ENCODE measurements at places on chromosomes 5 and 9.

- DNase-seq, result no peak
Measured at GRCh38 chr5:179793468-179794139, at the start of gene LTC4S. TSS of gene LTC4S (plus strand) at chr5:179793986. CDS start at chr5:179794081, 95 bp downstream.

DNA sequence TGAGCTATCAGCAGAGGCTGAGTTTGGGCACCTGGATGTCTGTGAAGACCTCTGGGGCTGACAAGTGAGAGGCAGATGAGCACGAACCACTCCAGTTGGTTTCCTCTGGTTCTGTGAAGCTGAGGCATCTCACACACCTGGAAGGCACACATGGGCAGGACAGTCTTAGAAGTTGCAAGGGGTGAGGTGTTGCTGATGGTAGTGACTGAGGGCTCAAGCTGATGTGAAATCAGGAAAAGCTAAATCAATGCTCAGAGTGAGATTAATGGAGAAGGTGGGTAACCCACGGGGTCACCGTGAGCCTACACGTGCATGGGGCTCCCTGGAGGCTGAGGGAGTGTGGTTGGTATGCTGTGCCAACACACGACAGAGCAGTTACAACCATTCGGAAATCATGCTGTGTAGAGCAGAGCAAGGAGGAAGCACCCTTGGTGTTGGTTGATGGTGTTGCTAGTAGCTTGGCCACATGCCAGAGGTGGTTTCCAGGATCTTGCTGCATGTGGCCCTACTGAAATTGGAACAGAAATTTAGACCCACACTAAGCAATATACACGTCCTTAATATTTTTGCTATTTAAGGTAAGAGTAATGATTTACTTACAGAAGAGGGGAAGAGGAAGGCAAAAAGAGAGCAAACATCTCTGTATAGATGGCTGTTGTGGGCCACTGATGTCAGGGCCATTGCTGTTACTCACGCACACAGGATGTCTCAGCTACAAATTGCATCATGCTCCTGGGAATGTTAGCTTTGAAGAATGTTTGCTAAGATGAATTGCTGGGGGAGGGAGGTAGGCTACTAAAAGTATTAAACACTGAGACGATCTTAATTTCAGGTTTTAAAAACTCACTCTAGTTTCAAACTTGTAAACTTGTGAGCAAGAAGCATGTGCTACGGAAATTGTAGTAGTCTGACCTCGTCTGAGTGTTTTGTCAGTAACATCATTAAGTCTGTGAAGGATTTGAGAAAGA lies 170.5 kb downstream of the ARHGEF28 start:
- DNase-seq, result no peak

- no peak for DNase-seq
Measured at GRCh38 chr5:170186156-170186555, 46.6 kb upstream of the C5orf58 start.

GRCh38 chr9:73611032-73611431 lies 459.4 kb downstream of the ANXA1 start:
- no peak for DNase-seq

- DNase-seq, result no peak
Measured at GRCh38 chr5:15518786-15519185, 18.8 kb downstream of the FBXL7 start.

DNA sequence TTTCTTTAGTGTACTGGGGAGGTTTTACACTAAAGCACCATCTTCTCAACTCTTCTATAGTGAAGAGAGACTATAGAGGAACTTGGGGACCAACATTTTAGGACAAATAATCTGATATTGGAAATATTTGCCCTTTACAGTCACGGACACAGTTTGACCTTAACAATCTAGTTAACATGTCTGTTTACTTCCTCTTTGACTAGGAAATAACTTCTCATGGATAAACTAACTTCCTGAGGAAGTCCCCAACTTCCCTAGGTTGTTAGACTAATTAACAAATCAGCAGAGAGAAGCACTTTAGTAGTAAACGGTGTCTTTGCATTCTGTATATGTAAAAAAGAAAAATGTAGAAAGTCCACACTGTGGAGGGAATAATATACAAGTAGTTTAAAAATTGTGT lies 127.7 kb downstream of the FBXL7 start:
- no peak for DNase-seq

DNA sequence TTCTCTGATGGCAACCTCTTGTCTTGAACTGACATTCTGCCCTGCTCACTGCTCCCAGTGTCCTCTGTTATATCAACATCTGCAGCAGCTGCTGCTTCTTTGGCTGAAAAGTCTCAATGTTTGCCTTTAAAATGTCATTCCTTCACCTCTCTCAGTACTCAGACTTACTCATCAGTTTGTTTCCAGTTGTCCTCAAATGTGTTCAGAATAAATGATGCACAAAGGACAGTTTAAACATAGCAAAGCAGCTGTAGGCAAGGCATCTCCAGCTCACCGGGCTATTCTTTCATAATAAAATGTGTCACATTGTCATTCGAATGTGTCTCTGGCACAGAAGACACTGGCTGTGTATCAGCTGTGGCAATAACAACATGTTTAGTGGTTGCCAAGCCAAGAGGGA lies 590.9 kb upstream of the ZNF608 start:
- DNase-seq, result no peak

DNA sequence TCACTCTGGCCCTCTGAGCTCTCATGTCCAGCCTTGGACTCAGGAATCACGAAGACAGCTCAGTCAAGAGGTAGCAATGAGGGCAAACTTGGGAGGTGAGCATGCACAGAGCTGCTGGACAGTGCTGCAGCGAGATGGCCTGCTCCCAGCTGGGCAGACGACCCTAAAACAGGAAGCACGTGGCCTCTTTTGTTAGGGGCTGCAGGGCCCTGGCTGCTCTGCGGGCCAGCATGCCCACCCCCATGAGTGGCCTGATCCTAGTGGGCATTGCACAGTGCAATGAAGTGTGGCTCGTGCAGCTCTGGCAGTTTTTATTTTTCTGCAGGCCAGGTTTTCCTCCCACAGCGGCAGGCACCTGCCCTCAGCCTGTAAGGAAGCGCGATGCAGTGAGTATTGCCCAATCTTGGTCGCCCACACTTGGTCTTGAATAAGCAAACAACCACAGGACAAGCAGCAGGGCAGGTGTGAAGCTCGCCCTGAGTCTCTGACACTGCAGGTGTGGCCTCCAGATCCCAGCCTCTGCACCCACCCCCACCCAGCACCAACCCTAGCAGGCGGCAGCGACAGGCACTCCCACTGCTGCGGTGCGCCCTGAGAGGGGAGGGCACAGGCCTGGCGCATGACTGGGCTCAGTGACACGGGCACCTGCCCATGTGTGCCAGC lies 60.8 kb downstream of the SEMA4D start:
- no peak for DNase-seq

- DNase-seq, result no peak
Measured at GRCh38 chr9:19748278-19749126, 40.3 kb downstream of the SLC24A2 start.

DNA sequence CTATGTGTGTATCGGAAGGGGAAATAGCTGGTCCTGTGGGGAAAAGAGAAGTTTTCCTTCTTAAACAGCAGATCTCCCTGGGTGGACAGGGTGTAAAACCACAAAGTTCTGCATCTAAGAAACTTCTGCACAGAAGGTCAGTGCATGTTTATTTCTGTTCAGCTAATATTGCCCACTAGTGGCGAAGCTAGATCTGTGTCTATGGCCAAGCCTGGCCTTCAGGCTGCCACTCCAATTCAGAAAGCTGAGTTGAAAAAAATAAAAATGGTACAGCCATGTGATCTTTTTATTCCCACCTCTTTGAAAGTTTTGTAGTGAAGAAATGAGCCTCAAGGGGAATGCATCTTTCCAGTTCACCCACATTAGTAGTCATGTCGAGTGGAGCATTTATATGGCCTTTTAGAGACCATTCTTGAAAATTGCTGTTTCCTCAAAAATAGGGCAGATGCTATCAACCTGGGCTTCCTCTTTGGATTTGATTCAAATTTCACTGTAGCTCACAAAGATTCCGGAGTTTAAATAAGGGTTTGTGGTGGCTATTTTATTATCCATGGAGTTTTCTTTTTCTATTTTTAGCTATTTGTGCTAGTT lies 488.0 kb downstream of the PRELID2 start:
- no peak for DNase-seq

- DNase-seq, result no peak
Measured at GRCh38 chr5:170628691-170629565, 125.1 kb downstream of the KCNIP1 start.

DNA sequence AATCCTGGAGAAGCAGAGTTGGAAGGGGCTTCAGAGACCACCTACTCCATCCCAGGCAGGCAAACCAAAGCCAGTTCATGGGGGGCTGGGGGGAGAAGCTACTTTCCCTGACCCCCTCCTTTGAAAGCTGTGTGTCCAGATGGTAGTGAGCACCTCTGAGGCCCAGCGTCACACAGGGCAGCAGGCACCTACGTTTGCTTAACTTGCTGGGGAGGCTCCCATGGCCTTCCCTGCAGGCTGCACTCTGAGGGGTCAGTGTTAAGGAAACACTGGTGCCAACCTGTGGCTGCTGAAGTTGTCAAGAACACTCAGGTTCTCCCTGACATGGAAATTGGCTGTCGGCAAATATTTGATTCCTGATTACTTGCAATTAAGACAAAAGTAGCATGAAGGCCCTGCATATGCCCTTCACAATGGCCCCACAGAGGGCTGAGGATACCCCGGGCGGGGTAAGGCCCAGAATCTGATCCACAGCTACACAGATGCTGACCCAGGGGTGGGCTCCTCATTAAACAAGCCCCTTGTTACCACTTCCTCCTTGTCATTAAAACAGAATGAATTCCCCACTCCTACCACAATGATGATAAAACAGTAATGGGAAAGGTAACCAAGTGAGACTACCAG lies 208.5 kb downstream of the FSTL4 start:
- no peak for DNase-seq

GRCh38 chr5:65199993-65200675 lies 281.6 kb downstream of the ADAMTS6 start:
- no peak for DNase-seq

- DNase-seq, result no peak
Measured at GRCh38 chr9:82987370-82988189, 75.4 kb downstream of the RASEF start.

- no peak for DNase-seq
Measured at GRCh38 chr9:99274495-99274894, 52.4 kb downstream of the SEC61B start.

DNA sequence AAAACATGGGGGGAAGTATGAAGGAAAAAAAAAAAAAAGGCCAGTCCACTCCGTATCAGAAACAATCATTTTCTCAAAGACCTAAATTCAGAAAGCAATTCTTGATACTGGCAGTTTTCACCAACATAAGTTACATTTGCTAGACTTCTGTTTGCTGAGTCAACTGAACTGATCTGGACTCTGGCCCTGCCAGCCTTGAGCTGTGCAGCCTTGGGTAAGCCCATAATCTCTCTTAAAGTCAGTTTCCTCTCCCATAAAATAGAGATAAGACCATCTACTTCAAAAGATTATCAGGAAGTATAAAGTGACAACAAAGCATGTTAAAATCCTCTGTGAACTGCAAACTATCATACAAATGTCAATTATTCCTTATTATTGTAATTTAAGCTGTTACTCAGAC lies 106.8 kb downstream of the MAPKAP1 start:
- no peak for DNase-seq

DNA sequence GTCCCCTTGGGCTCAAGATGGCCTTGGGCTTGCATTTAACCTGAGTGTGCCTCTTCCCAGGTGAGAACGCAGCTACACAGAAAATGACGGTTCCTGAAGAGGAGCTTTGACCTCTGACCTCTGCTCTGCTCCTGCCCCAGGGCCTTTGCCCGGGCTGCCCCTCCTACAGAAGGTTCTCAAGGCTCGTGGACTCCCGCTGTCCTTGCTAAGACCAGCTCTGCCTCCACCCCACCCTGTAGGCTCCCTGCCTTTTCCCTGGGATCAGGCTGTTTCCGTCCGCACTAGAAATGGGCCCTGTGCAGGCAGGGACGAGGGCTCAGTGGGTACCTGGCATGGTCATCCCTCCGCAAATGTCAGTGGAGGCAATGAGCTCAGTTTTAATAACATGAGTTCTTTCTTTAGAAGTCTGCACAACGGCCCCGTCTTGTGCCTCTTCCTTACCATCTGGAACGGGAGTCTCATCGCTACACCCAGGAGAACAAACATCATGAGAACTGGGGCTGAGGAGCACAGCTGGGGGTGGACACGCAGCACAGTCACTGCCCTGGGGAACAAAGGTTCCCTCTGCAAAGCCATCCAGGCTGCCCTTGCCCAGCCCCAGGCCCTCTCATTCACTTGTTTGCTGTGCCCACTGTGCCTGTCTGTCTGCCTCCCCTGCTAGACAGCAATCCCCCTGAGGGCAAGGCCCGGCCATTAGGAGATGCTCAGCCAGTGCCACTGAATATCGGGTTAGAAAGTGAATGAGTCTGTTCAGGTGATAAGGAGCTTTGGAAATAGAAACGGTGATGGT lies 26.7 kb upstream of the LPCAT1 start:
- DNase-seq, result no peak

GRCh38 chr5:157575381-157576020 lies at the start of gene ADAM19:
TSS of gene ADAM19 (minus strand) at chr5:157575775. CDS start at chr5:157575696, 79 bp downstream.
- no peak for DNase-seq

DNA sequence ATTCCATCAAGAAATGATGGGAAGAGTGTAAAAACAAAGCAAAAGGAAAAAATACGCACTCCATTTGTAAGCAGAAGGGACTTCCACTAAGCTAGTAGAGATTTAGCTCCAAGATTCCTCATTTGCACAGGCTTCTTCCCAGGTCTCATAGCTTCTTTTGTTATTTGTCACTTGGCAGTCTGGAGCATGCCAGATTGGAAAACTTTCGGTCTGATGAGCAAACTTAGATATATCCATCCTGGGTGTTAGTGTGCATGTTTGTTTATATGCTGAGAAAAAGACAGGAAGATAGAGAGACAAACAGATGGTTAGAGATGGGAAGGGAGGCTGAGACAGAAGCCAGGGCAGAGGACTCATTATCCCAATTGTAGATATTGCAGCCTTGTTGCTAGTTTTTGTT lies 1644.5 kb upstream of the NUDT12 start:
- DNase-seq, result no peak

DNA sequence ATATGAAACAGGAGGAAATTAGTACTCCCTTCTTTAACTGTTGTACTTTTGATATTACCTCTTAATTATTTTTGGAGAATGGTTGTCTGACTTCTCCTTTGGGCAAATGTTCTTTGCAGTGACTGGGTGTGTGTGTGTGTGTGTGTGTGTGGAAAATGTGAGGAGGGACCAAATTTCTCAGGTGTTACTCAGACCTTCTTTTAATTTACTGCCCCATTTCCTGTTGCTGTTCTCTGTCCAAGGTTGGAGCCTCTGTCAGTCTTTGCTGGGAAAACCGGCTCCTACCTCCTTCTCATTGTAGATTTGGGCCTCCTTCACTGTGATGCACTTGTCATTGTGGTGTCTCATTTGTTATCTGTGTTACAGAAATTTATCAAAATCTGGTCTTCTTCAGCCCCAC lies 68.4 kb downstream of the PBX3 start:
- DNase-seq, result no peak

GRCh38 chr5:111603446-111603827 lies 91.1 kb upstream of the STARD4 start:
- DNase-seq, result no peak

GRCh38 chr5:31157720-31158119 lies 35.8 kb upstream of the CDH6 start:
- DNase-seq, result no peak
